Esophagus squamous epithelium (tissue), 5 donors: ENCODE measurements at places on chromosomes 1 and 21.

DNA sequence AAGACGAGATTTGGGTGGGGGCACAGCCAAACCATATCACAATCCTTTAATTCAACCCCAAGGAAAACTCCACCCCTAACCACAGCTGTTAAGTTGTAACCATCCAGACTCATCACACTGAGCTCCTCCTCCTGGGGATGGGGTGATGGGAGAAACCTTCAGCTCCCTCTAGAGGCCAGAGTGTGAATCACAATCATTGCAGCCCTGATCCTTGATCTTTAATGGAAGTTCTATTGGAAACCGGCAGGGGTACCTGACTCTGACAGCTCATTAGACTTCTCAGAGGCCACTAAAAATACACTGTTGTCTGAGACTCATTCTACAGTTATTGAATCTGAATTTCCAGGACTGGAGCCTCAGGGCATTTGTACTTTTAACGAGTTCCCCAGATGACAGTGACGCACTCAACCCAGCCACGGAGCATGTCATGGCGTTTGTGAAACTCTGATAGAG is 127.2 kb downstream of the IGSF21 start:
- no peaks in the 10 kb centered on the region for H3K36me3 ChIP-seq
- H3K27me3 ChIP-seq, result no peaks in the 10 kb centered on the region
- H3K4me3 ChIP-seq, result no peak overlapping the region
- no peak overlapping the region for H3K27ac ChIP-seq

DNA sequence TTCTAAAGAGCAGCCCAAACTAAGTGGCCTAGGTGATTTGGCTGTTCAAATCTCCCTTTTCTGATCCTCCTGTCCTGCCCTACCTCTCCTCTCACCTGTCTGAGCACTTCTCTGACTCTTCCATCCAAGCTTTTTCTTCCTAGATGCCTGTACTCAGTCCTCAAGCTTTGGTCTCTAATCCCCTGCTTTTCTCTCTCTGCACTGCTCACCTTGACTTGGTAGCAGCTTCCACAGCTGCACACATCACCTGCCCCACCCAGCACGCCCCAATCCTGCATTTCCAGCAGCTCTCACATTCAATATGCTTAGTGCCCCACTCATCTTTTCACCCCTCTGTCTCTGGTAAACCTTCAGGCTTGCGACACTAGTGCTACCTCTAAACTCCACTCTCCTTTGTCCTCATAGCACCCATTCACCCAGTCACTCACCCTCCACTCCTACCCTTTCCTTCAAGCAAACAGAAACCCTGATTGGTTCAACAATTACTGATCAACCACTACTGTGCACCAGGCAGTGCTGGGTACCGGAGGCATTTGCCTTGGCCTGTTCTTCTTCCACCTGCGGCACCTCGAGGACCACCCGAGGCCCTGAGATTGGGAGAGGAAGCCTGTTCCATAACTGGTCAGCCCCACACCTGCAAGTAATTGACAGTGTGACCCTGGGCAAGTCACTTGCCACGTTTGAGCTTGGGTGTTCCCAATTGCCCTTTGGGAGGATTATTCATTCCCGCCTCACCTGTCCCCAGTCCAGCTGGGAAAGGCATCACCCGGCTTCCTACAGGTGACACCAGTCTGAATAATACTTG is 136.1 kb upstream of the EDN2 start:
- no peaks in the 10 kb centered on the region for H3K27me3 ChIP-seq
- no peaks in the 10 kb centered on the region for H3K36me3 ChIP-seq
- peak overlapping the region; percentile 11 for H3K27ac ChIP-seq

DNA sequence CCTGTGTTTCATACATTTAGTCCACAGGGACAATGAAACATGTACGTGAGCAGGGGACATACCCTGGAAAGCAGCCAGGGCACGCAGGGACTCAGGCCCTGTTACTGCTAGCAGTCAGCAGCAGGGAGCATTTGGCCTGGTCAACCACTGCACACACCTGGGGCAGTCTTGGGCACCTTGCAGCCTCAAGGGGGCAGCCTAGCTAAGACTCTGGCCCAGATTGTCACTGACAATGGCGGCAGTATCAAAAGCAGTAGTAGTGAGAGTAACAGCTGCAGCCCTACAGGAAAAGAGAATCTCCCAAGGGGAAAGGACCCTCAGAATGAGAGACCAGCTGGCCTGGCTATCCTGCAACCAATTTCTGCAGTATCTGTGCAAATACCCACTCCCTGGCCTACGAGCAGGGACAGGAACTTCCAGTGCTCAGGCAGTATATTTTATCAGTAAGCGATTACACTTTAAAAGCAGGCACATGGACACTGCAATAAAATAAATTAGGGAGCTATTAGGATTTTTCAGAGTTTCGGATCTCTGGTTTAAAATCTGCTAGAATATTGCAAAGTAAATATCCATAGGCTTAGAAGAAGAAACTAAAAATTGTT is 475.6 kb downstream of the LTN1 start:
- H3K27ac ChIP-seq, result no peak overlapping the region
- no peaks in the 10 kb centered on the region for H3K4me1 ChIP-seq
- H3K36me3 ChIP-seq, result no peaks in the 10 kb centered on the region
- no peaks in the 10 kb centered on the region for H3K27me3 ChIP-seq

- no peak overlapping the region for H3K27ac ChIP-seq
- H3K36me3 ChIP-seq, result no peaks in the 10 kb centered on the region
- H3K4me1 ChIP-seq, result no peaks in the 10 kb centered on the region
- no peak for DNase-seq
- H3K4me3 ChIP-seq, result no peak overlapping the region
Measured at GRCh38 chr1:182283746-182284544, 107.6 kb downstream of the GLUL start.
